ENCODE measurements at places on chromosomes 5 and 9.

DNA sequence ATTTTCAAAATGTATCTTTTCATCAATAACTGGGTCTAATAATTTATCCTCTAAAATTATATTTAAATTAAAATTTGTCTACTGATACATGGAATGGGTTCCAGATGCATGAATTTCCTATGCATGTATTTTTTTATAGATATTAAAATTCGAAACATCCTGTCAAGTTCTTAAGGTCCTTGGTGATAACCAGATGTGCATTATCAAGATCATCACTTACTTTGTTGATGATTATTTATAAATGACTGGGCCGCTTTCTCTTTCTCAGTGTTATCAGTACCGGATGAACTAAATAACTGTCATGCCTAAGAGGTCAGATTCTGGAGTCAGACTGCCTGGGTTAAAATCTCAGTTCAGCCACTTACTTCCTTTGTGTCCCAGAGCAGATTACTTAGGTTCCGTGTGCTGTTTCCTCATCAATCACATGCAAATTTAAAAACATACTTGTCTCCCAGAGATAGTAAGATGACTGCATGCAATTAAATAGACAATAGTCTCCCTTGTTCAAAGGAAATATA, 124.3 kb downstream of the TEX10 start:
- no peak for DNase-seq

DNA sequence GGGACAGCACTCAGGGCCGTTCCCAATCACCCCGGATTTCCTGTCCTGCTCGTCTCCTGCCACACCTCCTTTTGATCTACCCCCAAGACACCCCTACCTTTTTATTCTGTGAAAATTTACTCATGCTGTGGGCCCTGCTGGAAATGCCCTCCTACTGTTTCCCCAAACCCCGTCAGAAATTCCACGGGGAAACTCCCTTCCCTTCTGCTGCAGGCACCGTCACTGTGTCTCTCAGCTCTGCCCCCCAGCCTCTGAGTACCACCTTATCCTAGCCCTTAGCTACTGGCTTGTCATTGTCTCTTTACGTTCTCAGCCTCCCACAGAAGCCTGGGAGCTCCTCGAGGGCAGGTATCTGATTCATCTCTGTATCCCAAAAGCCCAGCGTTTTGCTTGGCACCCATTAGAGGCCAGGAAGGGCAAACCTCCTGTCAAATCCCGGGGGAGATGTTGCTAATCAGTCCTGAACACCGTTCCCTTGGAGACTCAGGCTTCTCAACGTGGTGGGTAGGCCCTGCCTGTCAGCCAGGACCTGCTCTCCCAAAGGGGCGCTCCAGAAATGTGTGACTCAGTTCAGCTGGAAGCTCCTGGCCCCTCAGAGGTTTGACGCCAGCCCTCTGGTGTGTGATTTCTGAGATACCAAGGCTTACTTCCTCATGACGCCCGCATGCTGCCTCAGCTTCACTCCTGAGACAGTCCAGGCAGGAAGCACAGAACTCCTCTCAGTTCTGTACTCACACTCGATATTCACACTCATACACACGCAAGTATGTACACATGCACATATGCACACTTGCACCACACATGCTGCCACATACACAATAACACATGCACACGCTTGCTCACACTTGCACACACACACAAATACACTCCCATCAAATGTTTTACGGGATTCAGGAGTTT, 50.7 kb upstream of the GRHPR start:
- no peak for DNase-seq

GRCh38 chr5:132478366-132478871, 12.2 kb downstream of the IRF1 start:
- no peak for DNase-seq

DNA sequence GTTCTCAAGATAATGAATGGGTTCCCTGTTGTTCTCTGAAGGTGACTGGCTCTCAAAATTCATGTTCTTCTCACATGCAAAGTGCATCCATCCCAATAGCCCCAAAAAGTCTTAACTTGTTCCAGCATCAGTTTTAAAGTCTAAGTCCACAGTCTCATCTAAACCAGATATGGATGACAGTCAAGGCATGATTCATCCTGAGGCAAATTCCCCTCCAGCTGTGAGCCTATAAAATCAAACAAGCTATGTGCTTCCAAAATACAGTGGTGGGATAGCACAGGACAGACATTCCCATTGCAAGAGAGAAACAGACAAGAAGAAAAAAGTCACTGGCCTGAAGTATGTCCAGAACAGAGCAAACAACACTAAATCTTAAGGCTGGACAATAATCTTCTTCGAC, 25.4 kb downstream of the FBXO10 start:
- DNase-seq: no peak

DNA sequence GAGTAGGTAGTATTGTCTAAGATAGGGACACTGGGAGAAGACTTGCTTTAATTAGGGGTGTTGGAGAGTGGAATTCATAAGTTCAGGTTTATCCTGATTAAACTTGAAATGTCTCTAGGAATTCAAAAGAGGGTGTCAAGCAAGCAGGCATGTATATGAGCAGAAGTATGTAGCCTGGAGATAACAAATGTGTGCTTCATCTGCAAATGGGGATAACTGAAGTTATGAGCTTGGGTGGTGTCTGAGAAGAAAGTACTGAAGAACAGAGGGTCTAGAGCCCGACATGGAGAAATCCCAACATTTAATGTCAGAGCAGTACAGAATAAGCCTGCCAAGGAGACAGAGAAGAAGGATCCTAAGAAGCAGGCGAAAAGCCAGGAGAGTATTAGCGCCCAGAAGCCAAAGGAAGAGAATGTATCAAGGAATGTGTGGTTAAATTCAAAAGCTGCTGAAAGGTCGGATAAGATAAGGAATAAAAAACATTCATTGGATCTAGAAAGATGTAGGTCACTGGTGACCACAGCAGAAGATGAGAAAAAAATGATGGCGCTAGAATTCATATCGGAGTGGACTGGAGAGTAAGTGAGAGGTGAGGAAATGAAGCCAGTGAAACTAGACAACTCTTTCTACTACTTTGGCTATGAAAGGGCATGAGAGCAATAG, 401.5 kb upstream of the PIK3R1 start:
- DNase-seq: no peak

GRCh38 chr9:120946259-120946658, 19.7 kb upstream of the TRAF1 start:
- no peak for DNase-seq

- peak; percentile 44 for DNase-seq
Observed at GRCh38 chr9:129026442-129027223, 1.5 kb downstream of the SH3GLB2 start.

GRCh38 chr9:125747053-125747764, at the start of gene PBX3:
Gene PBX3 (plus strand): TSS chr9:125747373.
- DNase-seq: no peak

GRCh38 chr5:100553209-100553608, 18.0 kb downstream of the FAM174A start:
- DNase-seq: no peak

- no peak for DNase-seq
Observed at GRCh38 chr9:121781145-121781548, 129.7 kb downstream of the DAB2IP start.

DNA sequence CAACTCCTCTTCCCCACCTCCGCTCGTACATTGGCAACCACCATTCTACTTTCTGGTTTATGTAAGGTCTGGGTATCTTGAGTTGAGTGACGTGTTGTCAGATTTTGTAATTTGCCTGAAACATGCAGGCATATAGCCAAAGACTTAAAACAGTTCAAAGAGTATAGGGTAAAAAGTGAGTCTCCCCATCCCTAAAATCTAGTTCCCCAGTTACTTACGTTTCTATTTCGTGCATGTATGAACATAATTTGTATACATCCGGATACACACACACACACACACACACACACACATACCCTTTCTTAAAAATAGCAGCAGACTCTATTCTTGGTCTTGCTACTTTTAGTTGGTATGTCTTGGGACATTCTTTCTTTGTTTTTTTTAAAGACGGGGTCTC, 915 bp downstream of the HSDL2 start:
- no peak for DNase-seq

DNA sequence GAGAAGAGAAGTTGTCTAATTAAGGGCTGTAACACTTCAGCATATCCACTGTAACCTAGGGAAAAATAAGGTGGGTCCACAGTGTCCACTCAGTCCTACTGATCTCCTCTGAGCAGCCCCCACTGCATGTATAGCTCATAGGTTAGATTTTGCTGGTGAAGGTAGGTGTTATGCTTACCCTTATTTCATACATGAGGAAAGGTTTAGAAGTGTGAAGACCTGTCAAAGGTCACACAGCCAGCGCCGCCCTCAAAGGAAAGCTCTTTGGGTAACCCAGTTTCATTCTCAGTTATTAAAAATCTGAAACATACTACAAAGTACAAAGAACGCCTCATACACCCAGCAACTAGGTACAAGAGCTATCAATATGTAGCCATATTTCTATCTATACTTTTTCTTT, 87.2 kb downstream of the TLE4 start:
- DNase-seq: no peak

- DNase-seq: no peak
Observed at GRCh38 chr5:156693113-156693512, 157.0 kb upstream of the PPP1R2B start.

DNA sequence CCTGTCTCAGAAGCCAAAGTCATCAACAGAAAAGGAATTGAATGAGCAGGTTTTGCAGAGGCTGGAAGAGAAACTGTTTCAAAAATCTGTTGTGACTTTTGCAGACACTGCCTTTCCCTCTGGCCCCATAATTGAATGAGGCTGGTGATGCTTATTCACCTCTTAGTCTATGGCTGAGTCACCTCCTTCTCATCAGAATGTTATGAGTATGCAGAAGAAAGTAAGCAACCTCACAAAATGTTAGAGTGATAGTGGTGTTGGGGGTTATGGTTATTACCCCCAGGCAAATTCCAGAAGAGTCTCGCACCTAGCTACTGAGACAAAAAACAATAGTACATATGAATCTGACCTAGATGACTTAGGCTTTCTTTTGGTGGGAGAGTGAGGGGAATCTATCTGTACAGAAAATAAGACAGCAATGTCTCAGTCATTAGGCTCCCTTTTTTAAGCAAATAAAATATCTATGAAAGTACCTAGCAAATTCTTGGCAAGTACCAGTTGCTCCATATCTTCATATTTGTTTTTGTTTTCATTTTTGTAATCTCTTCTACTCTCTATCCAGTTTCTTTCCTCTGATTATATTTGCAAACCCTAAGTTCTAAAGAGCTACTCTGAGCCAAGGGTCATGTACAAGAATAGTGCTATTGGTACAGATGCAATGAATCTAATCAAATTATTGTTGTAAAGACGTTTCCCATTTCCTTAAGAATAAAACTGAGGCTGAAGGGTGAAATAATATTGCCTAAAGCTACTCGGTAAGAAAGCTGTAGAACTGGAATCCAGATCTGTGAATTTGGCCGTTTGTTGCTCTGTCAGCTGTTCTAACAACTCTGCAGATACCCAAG, 498.1 kb upstream of the TNC start:
- DNase-seq: no peak

Measured in nucleus accumbens (tissue), 56 donors.